HS-27A (cell line): ENCODE measurements at places on chromosomes 12 and 14.

DNA sequence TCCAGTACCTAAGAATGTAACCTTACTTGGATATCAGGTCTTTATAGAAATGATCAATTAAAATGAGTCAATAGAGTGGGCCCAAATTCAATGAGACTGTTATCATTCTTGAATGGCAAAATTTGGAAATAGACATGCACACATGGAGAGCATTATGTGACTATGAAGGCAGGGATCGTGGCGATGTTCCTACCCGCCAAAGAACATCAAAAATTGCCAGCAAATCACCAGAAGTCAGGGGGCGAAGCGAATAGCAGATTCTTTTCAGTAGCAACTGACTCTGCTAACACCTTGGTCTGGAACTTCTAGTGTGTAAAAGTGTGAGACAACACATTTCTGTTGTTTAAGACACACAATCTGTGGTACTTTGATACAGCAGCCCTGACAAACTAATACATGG, 192.5 kb downstream of the ACSS3 start:
- DNase-seq: no peak

DNA sequence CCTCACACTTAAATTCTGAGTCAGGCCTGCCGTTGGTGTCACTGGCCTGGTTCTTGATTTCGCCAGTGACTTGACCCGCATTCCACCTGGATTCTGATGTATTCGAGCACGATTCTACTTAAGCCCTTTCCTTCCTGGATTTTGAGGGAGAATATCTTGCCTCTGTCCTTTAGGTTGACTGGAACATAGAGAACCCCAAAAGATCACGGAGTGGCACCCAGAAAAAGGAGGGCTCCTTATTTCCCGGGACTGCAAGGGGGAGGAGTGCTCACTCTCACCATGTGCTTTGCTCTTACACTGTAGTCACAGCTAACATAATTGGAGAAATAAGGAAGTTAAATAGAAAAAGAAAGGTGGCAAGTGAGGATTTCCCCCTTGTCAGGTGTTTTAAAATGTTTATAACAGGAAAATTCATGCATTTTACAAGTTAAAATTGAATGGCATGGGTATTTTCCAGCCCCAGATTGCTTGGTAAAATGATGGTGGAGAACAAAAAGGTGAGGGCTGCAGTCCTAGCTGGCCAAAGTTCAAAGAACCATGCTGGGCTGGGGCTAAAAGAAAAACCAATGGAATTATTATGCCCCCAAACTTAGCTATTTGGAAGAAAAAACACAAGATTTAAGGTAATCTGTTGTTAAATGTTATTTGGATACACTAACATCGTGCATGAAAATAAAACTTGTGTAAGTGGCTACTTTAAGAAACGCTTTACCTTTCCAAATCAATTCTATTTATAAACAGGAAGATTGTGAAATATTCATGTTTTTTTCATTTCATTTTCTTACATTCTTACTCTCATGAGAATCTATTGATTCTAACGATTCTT, 8.9 kb downstream of the FOXA1 start:
- no peak for DNase-seq

- DNase-seq: peak; percentile 22
These were observed 14.2 kb upstream of the PLXNC1 start for GRCh38 chr12:94133964-94134795.

DNA sequence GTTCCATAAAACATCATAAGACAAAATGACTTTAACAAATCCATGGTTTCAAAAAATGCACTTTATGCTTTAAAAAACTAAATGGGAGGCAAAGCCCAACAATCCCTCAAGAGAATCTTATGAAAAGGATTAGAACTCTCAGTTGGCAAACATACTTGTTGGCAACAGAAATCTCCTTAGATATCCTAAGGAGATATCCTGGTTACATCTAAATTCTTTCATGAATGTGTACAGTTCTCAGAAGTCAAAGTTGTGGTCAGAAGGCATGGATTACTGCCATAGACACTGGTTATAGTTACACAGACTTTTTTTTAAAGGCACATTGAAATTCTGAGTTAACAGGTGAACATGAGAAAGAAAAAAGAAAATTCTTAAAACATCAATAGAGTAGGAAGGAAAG, 17.5 kb upstream of the ISM2 start:
- no peak for DNase-seq

- DNase-seq: no peak
These were observed 13.8 kb downstream of the ZNF839 start for GRCh38 chr14:102333390-102333789.

- DNase-seq: no peak
These were observed 62.9 kb downstream of the CCDC91 start for GRCh38 chr12:28253161-28253641.
